ENCODE measurements at places on chromosomes 5 and 9.

DNA sequence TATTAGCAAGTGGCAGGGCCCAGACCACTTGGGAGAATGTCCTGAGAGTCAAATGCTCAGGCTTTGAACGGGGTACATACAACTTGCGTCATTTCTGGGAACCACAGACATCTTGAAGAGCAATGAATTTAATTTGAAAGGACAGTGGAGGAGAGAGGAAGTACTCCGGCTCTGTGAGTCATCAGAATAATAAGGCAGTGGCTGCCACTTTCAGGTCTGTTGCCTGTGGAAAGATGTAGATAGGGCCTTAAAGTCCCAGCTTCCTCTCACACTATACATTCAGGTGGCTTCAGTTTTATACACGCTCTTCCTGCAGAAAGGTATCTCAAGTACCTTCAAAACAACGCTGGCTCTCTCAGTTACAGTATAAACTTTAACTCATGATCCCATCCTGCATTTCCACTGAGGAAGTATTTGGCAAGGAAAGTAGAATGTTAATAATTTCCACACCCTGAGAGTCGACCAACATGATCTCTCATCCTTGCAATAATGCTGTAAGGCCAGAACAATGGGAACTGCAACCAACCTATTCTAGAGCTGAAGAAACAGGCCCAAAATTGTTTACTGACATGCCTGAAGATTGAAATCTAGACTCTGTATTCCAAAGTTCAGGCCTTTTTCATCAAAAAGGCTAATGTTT, 6.8 kb upstream of the PRUNE2 start:
- no peak for DNase-seq

GRCh38 chr9:127392166-127392565, 4.8 kb upstream of the SLC2A8 start:
- DNase-seq: no peak

- no peak for DNase-seq
Observed at GRCh38 chr5:124352312-124352711, 394.1 kb downstream of the ZNF608 start.

GRCh38 chr5:141559461-141559860, 59.3 kb downstream of the DIAPH1 start:
- DNase-seq: peak; percentile 29

DNA sequence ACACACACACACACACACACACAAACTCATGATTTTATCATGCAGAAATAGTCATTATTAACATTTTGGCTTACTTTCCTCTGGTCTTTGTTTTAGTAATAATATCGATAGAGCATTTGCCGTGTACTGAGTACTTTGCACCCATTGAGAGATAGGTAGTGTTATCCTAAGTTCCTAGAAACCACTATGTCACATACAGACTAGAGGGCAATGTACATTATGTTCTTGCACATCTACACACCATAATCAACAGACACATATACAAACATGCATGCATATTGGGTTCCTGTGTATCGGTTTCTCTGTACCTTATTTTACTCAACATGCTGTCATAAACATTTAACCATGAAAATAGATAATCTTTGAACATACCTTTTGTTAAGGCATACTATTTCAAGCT, 45.7 kb downstream of the MAT2B start:
- no peak for DNase-seq

DNA sequence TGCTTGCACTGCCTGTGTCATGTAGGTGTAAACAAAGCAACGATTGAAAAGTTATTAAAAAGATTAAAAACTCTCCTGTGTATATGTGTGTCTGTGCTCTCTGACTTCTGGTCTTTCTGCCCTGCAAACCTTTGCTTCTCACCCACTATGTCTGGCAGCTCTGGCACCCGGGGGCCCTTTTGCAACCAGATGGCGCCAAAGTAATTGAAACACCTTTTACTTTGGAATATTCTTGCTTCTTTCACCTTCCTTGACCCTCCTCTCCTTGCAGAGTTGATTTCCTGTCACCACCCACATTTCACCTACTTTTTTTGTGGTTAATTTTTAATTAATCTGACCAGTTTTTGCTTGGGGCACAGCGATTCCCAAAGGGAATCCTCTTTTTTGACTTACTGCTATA, 275.5 kb downstream of the ARHGEF28 start:
- DNase-seq: no peak

GRCh38 chr5:158123595-158123994, 264.6 kb upstream of the CLINT1 start:
- no peak for DNase-seq

DNA sequence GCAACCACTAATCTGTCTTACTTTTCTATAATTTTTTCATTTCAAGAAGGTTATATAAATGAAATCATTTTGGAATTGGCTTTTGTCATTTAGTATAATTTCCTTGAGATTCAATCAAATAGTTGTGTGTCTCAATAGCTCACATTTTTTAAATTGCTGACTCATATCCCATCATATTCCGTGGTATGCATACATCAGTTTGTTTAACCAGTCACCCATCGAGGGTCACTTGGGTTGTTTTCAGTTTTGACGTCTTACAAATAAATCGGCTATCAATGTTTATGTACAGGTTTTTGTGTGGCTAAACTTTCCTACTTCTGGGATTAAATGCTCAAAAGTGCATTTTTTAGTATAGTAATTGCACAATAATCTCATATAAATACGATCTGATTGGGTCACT, 185.5 kb downstream of the TAF11L14 start:
- DNase-seq: no peak

DNA sequence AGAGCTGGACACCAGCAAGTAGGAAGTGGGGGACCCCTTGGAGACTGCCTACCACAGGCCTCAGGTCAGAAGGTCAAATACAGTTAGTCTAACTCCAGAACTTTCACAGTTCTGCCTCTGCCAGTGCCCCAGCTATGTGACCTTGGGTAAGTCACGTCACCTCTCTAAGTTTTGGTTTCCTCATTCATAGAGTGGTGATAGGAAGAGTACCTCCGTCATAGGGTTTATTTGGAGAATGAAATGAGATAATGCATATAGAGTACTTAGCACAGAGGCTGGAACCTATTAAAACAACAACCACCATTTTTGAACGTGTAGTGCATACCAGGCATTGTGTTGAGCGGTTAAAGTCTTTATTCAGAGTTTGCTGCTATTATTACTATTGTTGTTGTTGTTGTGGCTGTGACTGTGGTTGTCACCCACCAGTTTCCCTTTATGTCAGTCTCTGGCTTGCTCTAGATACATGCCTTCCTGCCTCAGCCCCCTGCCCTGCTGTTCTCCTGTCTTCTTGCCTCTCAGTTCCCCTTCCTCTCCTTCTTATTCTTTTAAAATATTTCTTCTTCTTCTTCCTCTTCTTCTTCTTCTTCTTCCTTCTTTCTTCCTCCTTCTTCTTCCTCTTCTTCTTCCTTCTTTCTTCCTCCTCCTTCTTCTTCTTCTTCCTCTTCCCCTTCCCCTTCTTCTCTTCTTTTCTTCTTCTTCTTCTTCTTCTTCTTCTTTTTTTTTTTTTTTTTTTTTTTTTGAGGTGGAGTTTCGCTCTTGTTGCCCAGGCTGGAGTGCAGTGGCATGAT, 67.8 kb downstream of the RALGPS1 start:
- no peak for DNase-seq

DNA sequence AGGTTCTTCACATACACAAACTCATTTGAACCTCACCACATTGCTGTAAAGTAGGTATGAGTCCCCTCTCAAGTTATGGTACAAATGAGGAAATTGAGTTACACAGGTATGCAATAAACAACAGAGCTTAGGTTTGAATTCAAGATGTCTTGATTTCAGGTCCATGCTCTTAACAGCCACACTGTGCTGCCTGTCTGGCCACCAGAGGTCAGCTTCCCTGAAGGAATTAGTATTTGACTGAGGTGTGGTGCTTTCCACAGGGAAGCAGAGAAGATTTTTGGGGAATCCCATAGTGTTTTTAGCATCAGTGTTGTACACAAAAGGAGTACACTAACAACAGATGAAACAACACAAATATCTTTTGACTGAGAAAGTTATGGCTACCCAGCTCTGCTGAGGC, 94.4 kb upstream of the ITGA1 start:
- DNase-seq: no peak

DNA sequence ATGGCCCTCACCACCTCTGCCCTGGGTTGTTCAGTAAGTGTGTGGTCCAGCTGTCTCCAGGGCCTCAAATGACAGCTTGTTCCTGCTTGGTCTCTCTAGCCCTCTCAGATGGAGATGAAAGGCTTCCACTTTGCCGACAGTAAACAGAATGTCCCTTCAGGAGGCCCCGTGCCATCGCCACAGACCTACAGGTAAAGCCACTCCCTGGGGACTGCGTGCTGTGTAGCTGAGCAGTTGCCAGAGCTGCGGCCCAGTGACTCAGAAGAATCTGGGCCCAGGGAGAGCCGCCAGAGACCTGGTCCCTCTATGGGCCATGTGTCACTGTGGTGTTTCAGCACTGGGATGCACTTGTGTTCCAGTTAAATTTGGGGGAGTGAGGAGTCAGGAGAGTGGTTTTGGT, 10.6 kb upstream of the POMT1 start:
- no peak for DNase-seq

- DNase-seq: no peak
Observed at GRCh38 chr5:180113660-180114303, 42.2 kb upstream of the RNF130 start.

GRCh38 chr5:141547488-141547887, 58.6 kb downstream of the PCDHGC5 start:
- DNase-seq: no peak

- DNase-seq: no peak
Observed at GRCh38 chr9:23073136-23073535, 626.5 kb downstream of the DMRTA1 start.

DNA sequence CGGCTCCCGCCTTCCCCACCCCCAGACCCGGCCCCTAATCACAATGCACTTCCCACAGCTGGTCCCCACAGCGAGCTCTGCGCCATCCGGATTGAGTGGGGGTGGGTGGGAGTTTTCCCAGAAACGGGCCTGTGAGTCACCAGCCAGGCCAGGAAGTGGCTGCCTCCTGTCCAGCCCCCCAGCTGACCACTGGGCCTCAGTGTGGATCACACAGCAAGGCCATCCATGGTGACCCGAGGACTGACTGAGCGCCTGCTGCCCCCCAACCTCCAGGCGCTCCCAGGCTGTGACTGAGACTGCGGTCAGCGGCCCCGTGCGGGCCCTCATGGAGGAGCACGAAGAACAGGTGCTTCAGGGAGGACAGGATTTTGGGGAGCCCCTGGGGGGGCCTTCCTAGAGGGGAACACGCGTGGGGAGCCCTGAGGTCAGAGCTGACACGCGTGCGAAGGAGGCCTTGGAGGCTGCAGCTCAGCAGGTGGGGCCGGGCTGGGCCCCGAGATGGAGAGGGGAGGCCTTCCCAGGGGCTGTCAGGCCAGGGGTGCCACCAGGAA, 48.3 kb upstream of the EGFL7 start:
- peak; percentile 14 for DNase-seq

DNA sequence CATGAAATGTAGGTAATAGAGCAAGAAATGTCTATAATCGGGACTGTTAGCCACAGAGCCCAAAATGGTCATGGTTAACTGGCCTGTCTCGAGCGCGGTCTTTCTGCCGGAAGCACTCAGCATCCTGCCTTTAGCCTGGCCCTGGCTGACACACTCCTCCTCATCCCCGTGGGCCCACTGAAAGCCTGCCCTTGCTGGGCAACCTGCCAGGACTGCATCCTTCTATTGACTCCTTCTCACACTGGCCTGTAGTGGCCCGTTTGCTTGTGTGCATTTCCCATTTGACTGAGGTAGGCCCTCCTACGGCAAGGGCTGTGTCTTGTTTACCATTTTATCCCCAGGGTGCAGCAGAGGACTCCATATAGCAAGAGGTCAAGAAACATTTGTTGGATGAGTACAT, 215.7 kb downstream of the ATPSCKMT start:
- DNase-seq: no peak

DNA sequence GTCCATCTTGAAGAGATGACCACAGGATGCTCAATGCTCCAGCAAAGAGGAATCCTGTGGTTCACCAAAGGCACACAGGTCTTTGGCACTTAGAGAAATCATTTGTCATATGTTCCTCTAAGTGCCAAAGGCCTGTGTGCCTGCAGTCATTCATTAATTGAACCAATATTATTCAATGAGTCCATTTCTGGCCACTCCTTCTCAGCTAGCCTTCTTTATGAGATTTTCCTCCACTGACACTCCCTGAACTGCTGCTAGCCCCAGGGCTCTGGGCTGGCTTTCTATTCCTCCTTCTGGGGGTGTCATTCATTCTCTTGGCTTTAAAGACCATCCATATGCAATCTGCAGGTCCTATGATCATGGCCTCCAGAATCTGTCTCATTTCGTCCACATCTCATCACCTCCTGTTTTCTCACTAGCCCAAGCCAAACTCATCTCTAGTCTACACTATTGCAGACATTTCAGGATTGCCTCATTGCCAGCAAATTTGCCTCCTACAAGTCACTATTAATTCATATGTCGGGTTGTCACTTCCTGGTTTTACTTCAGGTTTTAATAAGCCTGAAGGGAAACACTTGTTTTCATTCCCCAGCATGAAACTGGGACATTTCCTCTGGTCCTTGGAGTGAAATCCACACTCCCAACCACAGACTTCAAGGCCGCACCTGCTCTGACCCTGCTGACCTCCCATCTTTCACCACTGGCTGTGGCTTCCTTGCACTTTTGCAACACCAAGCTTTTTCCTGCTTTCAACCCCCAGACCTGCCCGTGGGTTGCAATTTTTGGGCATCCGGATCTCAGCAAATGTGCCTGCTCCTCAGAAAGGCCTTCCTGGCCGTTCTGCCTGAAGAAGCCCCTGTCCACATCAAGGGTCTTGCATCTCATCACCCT, 35.1 kb downstream of the KCNIP1 start:
- no peak for DNase-seq

DNA sequence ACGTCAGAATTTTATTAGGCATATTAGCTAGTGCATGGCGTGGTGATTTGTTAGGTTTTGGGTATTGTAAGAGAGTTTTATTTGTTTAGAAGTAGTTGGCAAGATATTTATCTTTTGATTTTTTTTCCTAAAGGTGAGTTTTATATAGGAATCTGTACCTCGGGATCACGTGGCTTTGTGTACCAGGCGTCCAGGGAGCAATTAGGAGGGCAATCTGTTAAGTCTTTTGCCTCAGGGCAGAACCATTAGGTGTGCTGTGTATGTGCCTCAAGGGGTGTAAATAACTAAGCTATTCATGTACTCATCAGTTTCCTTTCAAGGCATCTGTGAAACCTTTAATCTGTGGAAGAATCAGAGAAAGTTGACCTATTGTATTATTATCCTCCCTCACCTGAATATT, 39.4 kb downstream of the ZSWIM6 start:
- no peak for DNase-seq

DNA sequence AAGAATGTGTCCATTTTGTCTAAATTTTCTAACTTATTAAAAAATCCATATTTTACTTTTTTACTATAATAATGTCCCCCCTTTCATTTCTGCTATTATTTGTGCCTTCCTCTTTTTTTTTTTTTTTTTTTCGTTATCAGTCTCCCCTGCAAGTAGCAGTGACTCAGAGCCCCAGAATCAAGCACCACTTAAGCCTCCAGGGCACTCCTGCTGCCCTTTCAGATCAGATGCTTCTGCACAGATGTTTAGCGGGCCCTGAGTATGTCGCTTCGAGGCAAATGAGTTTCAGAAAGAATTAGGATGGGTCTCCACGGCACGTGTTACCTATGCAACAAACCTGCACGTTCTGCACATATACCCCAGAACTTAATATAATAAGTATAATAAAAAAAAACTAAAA, 11.7 kb downstream of the MED7 start:
- no peak for DNase-seq

GRCh38 chr9:98923451-98924123, 20.1 kb upstream of the COL15A1 start:
- DNase-seq: no peak
